Activated T-helper 2 cell treated with anti-CD3 and anti-CD28 coated beads, Interferon-gamma antibody, Interleukin-2, Interleukin-4, amounts not matched to agents 10 μg/mL and 5 μg/mL and 100 μg/mL, durations not matched to agents 14 hours and 24 hours and 36 hours (primary cell): ENCODE measurements at places on chromosomes 2 and 18. TPM values are rescaled to one million over a fixed set of nuclear protein-coding genes. Genes with fewer than 3 reads are reported as not detected.

DNA sequence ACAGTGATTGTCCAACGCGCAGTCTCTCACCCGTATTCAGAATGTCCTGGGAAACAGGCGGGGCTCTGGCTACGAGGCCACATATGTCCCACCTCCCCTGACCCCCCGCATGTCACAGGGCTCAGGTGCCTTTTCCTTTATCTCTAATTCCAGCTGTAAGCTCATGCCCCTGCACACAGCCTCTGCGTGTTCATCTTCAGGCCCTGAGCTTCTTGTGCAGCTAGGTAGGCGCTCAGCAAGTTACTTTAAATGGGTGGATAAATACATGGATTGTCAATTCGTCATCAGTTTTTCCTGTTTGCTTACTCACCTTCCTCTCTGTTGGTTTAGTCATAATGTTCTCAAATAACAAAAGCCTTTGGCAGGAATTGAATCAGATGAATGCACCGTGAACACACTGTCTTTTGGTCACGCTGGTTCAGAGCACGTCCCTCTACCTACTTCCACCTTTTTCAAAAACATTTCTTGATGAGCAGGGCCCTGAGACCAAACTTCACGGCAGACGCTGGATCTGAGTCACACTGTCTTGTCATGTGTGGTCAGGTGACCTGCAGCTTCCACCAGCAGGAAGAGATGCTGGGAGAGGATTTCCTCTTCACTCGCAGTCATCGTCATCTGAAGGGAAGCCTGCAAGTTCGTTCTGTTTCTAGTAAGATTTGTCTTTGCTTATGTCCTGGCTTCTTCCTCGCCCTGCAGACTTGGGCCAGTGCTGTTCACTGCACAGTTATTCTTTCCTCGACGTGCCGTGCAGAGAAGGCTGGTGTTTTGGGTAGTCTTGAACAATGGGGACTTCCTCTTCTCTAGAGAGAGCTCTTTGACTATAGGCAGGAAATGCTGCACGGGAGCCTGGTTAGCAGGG lies 138.1 kb downstream of the PTGR3 start:
- peaks cover 16% of the 10 kb centered on the region for H3K36me3 ChIP-seq
- H3K4me1 ChIP-seq: peaks cover 19% of the 10 kb centered on the region
- H3K27me3 ChIP-seq: no peaks in the 10 kb centered on the region
- peak overlapping the region; percentile 79 for H3K4me3 ChIP-seq
- DNase-seq: peak; percentile 65

DNA sequence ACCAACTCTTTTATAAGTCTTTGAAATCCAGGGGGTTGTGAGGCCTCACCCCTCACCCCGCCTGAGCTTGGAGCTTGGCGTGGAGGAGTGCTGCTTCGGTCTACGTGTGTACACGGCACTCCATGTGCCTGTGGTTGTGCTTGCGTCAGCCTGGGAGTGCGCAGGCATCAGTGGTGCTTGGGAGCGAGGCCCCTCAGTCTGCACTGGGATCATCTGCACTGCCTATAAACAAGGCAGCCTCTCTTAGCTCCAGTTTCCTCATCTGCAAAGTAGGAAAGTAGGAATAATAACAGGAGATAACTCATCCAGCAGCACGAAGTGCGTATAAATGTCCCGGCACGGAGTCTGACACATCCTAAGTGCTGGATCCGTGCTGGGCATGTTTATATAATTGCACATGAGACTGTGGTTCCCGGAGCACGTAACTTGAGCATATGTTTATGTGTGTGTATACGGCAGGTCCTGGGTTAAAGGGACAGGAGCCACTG lies 1.2 kb downstream of the GYPC start:
- H3K4me3 ChIP-seq: peak overlapping the region; percentile 93
- H3K4me1 ChIP-seq: peaks cover 55% of the 10 kb centered on the region
- no peaks in the 10 kb centered on the region for H3K27me3 ChIP-seq
- peak overlapping the region; percentile 97 for H3K27ac ChIP-seq

DNA sequence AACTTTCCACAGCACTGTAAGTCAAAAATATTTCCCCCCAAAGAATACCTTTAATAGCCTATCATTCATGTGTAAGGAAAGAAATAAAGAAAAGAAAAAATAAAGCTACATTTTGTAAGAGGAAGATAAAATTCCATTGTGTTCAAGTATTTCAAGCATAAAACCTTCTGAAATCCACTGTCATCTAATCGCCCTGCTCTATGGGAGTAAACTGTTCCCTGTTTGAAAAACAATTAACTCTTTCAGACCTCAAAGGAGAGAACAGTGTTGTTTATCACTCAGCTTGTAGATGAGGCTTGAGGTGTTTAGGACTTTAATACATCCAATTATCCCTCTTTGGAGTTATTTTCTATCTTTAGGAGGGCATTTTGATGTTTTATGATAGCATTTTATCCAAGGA lies 112.2 kb upstream of the REG3G start:
- no peak overlapping the region for H3K27ac ChIP-seq
- H3K4me1 ChIP-seq: no peaks in the 10 kb centered on the region
- H3K4me3 ChIP-seq: no peak overlapping the region
- no peaks in the 10 kb centered on the region for H3K36me3 ChIP-seq
- H3K27me3 ChIP-seq: no peaks in the 10 kb centered on the region
- no peak for DNase-seq

DNA sequence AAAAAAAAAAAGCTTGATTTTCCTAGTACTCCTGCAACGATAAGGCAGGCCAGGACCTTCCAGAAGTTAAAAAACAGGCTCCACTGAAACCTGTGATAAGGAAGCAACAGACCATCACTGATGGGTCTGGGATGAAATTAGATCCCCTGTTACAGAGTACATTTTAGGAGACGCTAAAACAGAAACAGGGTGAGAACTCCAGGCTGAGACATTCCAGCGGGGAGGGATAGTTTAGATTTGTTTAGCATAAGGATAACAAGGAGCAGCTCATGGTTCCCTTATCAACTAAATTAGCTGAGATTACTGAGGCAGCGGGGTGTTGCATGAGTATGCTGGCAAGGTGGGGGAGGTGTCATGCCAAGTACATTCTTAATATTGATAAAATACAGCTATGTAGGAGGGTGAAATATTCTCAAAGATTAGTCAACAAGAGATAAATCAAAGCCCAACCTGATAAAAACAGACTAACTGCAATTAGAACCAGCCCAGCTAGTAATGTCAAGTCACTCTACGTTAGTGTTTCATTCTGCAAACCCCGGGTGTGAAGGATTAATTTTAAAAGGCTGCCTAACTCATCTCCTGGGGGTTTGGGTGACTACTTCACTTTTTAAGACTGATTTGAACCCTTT lies 75.0 kb upstream of the BZW1 start:
- no peak overlapping the region for H3K4me3 ChIP-seq
- DNase-seq: no peak
- H3K27me3 ChIP-seq: peaks cover 7% of the 10 kb centered on the region
- no peaks in the 10 kb centered on the region for H3K36me3 ChIP-seq
- peaks cover 20% of the 10 kb centered on the region for H3K4me1 ChIP-seq

Gene LRRC30
- total RNA-seq: not detected in 2 replicates

Gene G6PC2
- not detected in 2 replicates for total RNA-seq

- peak overlapping the region; percentile 28 for H3K4me3 ChIP-seq
- H3K36me3 ChIP-seq: no peaks in the 10 kb centered on the region
- peak overlapping the region; percentile 62 for H3K27ac ChIP-seq
- DNase-seq: peak; percentile 53
Measured at GRCh38 chr18:9017167-9017904, 85.2 kb upstream of the NDUFV2 start.

GRCh38 chr18:38981389-38981788 lies 1415.8 kb upstream of the CELF4 start:
- no peak for DNase-seq
- no peaks in the 10 kb centered on the region for H3K36me3 ChIP-seq
- H3K27ac ChIP-seq: no peak overlapping the region
- no peaks in the 10 kb centered on the region for H3K4me1 ChIP-seq
- H3K4me3 ChIP-seq: no peak overlapping the region

GRCh38 chr2:239157771-239158170 lies 243.0 kb downstream of the HDAC4 start:
- no peak overlapping the region for H3K27ac ChIP-seq
- H3K4me1 ChIP-seq: no peaks in the 10 kb centered on the region
- H3K36me3 ChIP-seq: peaks cover 68% of the 10 kb centered on the region
- H3K4me3 ChIP-seq: no peak overlapping the region

DNA sequence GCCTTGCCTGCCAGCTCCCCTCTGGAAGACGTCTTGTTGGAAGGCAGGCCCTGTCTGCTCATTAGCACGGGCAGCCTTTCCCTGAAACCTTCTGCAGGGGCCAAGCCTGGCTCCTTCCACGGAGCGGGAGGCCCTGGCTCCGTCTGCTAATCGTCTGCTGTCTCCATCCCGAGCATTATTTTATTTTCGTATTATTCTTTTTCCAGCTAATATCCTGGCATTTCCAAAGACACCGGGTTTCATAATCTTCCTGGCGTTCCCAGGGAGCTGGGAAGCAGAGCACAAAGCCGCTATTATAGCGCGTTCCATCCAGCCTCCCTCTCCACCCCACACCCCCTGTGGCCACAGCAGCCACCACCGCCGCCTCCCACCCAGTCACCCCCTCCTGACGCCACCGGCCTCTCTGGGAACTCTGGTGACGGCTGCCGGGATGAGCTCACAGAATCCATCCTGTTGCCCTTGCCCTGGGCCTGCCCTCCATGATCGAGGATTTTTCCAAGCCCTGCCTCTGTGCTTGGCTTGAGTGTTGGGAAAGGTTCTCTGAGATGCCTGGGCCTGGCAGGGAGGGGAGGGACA lies 125.5 kb downstream of the DYSF start:
- H3K36me3 ChIP-seq: no peaks in the 10 kb centered on the region
- DNase-seq: no peak

Gene SLC9A2
- not detected in 2 replicates for total RNA-seq

DNA sequence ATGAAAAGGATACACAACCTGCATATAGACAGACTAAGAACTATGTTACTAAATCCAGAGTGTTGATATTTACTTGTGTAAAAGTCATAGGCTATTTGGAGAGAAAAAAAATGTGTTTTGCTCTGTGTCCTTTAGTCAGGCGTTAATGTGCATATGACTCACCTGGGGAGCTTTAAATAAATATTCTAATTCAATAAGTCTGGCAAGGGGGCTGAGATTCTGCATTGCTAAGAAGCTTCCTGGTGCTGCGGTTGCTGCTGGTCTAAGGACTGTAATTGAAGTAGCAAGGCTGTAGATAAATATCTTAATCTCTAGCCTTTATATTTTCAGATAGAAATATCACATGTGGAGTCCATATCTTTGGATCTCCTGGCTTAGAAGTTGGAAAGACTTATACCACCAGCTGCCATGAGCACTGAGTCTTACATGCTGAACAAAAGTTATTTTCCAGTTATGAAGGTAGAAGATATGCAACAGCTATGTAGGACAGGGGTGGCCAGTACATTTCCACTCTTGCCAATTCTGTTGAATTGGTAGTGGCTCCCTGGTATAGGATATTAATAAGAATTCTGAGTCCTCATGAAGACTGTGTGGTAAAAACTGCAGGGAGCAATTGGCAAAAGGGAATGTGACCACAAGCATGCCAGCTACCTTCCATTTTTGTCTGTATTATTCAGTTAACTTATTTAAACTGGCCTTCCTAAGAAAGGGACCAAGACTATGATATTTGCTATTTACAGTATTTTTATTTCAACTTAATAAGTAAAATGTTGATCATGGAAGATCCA lies 4.8 kb downstream of the SPAG16 start:
- H3K27ac ChIP-seq: no peak overlapping the region
- no peaks in the 10 kb centered on the region for H3K27me3 ChIP-seq
- no peak for DNase-seq
- peaks cover 14% of the 10 kb centered on the region for H3K4me1 ChIP-seq
- no peak overlapping the region for H3K4me3 ChIP-seq
- no peaks in the 10 kb centered on the region for H3K36me3 ChIP-seq

GRCh38 chr2:216490061-216490460 lies 8.6 kb upstream of the RPL37A start:
- H3K4me1 ChIP-seq: peaks cover 5% of the 10 kb centered on the region
- no peaks in the 10 kb centered on the region for H3K36me3 ChIP-seq
- H3K27me3 ChIP-seq: no peaks in the 10 kb centered on the region
- no peak for DNase-seq
- H3K4me3 ChIP-seq: no peak overlapping the region
- H3K27ac ChIP-seq: no peak overlapping the region

Gene CRYGD
- total RNA-seq: not detected in 2 replicates

DNA sequence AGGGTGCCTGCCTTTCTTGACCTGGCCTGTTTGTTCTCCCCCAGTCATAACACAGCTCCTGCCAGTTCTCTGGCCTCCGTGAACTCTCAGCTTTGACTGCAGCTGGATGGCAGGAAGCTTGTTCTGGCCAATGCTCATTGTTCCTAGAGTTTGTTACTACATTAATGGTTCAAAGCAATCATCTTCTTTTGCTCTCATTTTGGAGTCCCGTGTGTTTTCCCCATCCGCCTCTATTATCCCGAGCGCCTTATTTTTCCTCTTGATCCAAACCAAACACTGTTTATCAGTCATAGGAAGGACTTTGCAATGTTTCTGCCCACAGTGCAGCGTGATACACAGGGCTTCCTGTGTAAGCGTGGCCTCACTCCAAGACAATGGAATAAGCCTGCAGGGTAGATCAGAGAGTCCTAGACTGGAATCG lies 184.3 kb upstream of the APCDD1 start:
- no peak overlapping the region for H3K27ac ChIP-seq
- H3K36me3 ChIP-seq: no peaks in the 10 kb centered on the region
- no peaks in the 10 kb centered on the region for H3K27me3 ChIP-seq
- H3K4me1 ChIP-seq: no peaks in the 10 kb centered on the region

- H3K4me3 ChIP-seq: no peak overlapping the region
- H3K27ac ChIP-seq: peak overlapping the region; percentile 75
- H3K27me3 ChIP-seq: no peaks in the 10 kb centered on the region
- H3K4me1 ChIP-seq: peaks cover 12% of the 10 kb centered on the region
- DNase-seq: peak; percentile 12
Measured at GRCh38 chr2:195382186-195382585, 274.8 kb upstream of the SLC39A10 start.

GRCh38 chr2:65835975-65836549 lies 403.7 kb upstream of the SPRED2 start:
- no peaks in the 10 kb centered on the region for H3K4me1 ChIP-seq
- no peak overlapping the region for H3K27ac ChIP-seq
- H3K36me3 ChIP-seq: no peaks in the 10 kb centered on the region
- no peak for DNase-seq
- H3K4me3 ChIP-seq: no peak overlapping the region

DNA sequence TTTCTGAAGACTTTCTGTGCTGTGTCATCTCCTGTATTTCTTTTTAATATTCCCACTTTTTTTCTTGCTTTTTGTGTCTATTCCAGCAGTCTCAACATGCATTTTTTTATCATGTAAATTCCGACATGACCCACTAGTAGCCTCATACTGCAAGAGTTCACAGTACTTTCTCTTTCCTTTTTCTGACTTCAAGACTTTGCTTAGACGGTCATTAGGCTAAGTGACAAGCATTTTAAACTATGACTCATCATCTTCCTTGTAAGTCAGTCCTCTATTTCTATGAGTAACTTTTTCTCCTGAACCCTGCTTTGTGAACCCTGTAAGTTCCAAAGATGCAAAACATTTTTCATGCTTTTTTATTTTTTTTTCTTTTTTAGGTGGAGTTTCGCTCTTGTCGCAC lies 381.2 kb downstream of the TXNL1 start:
- no peak overlapping the region for H3K27ac ChIP-seq
- H3K27me3 ChIP-seq: no peaks in the 10 kb centered on the region
- peaks cover 3% of the 10 kb centered on the region for H3K4me1 ChIP-seq
- no peaks in the 10 kb centered on the region for H3K36me3 ChIP-seq
